GM13976 (cell line): ENCODE measurements at places on chromosomes 7 and 10.

GRCh38 chr10:101032637-101033224 is 1.7 kb downstream of the SFXN3 start:
- no peak for DNase-seq

- DNase-seq = no peak
These were observed 88.3 kb downstream of the CPEB3 start for GRCh38 chr10:92202536-92202935.

- DNase-seq = no peak
These were observed 11.4 kb downstream of the BUD31 start for GRCh38 chr7:99420213-99420612.

- no peak for DNase-seq
These were observed 1.4 kb upstream of the NOS3 start for GRCh38 chr7:150989456-150989855.

DNA sequence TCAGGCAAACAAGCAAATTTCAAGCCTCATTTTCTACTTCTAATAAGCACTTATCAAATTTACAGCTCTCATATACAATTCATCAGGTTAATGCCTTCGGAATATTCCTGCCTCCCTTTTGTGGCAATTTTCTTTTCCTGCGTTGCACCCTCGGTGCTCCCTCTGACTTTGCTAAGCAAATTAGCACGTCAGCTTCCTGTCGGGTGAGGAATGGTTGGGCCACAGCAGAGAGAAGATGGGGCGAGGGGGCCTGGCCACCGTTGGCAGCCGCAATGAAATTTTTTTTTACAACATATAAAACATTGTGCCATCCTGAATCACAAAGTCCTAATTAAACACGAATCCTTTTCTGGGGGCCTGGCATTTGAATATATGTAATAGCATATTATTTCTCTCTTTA is 28.1 kb downstream of the ELFN1 start:
- no peak for DNase-seq
